ENCODE measurements at places on chromosomes 3 and 15. TPM values are rescaled to one million over a fixed set of nuclear protein-coding genes. Genes with fewer than 3 reads are reported as not detected.

LMOD3 gene
- 0.13 TPM for total RNA-seq

RHOV gene
- total RNA-seq: 31.4 TPM

ZNF80 gene
- not detected for total RNA-seq

SUSD5 gene
- 2.1 TPM for total RNA-seq

XCR1 gene
- total RNA-seq: 0.70 TPM

INKA1 gene
- total RNA-seq: 13.8 TPM

SLC9C1 gene
- total RNA-seq: 0.13 TPM

RBM6 gene
- total RNA-seq: 130 TPM

MEGF11 gene
- total RNA-seq: not detected

CKMT1B gene
- 28.6 TPM for total RNA-seq

AP3B2 gene
- total RNA-seq: 12.5 TPM

EID1 gene
- 119 TPM for total RNA-seq

ABHD17C gene
- 33.4 TPM for total RNA-seq

EFCC1 gene
- total RNA-seq: 2.1 TPM

VPS13C gene
- total RNA-seq: 166 TPM

CHSY1 gene
- total RNA-seq: 47.0 TPM

RTP1 gene
- total RNA-seq: not detected

PIK3CA gene
- total RNA-seq: 22.5 TPM

PDZRN3 gene
- total RNA-seq: 38.3 TPM

SOX14 gene
- not detected for total RNA-seq

TRIM71 gene
- not detected for total RNA-seq

RPS27L gene
- total RNA-seq: 111 TPM

SMCO1 gene
- total RNA-seq: not detected

CTXND1 gene
- 2.5 TPM for total RNA-seq

FEM1B gene
- total RNA-seq: 91.5 TPM

DNAH12 gene
- total RNA-seq: 0.70 TPM

Data from ureter (tissue), 1 donor.